ENCODE measurements at places on chromosomes 2 and 18.

DNA sequence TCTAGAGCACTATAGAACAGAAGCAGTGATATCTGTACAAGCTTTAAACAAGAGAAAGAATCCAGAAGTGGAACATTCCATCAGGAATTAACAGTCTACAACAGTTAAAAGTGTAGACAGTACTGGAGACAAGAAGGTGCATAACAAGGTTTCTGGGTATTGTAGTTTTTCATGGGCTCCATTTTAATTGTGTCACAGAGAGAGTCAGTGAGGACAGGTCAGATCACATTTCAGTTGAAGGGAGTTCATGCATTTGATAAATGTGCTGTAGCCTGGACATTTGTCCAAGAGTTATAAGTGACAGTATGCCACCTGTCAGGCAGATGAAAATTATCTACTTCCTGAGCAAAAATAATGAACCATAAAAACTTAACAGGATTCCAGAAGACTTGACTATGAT is 328.6 kb downstream of the CNTNAP5 start:
- no peak for DNase-seq

DNA sequence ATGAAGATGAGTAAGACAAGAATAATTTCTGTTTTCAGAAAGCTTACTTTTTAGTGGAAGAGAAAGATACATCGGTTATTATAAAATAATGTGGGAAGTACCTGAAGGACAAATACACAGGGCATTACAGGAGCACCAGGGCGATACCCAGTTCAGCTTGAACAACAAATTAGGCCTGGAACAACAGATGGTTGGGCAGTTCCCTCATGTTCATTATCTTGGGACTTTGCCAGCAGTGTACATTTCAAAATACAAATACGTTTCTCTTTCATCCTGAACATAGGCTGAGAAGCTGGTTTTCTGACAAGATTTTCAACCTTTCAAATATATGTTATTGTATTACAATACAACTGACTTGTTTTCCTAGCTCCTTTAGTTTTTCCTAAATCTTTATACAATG is 79.6 kb downstream of the TGIF1 start:
- DNase-seq = no peak

- DNase-seq = no peak
Measured at GRCh38 chr18:60552948-60553347, 180.4 kb upstream of the MC4R start.

GRCh38 chr2:240290432-240291336 is 144.8 kb upstream of the GPC1 start:
- no peak for DNase-seq

DNA sequence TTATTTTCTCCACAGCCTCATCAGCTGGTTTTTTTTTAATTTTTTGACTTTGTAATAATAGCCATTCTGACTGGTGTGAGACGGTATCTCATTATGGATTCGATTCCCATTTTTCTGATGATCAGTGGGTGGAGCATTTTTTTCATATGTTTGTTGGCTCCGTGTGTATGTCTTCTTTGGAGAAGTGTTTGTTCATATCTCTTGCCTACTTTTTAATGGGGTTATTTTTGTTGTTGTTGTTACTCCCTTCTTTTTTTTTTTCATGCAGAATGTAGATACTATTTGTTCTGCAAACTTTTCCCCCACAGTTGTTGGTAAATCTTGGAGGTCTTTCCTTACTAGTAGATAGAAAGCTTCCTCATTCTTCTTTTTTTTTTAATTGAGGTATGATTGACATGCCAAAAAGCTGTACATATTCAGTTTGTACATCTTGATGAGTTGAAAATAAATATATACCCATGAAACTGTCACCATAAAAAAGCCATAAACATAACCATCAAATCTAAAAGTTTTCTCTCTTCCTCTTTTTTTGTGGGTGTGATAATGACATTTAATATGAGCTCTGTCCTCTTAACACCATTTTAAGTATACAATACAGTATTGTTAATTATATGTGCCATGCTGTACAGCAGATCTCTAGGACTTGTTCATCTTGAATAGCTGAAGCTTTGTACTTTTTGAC is 21.8 kb upstream of the NT5DC4 start:
- no peak for DNase-seq

GRCh38 chr18:23487738-23488570 is 15.4 kb upstream of the RMC1 start:
- DNase-seq = no peak

DNA sequence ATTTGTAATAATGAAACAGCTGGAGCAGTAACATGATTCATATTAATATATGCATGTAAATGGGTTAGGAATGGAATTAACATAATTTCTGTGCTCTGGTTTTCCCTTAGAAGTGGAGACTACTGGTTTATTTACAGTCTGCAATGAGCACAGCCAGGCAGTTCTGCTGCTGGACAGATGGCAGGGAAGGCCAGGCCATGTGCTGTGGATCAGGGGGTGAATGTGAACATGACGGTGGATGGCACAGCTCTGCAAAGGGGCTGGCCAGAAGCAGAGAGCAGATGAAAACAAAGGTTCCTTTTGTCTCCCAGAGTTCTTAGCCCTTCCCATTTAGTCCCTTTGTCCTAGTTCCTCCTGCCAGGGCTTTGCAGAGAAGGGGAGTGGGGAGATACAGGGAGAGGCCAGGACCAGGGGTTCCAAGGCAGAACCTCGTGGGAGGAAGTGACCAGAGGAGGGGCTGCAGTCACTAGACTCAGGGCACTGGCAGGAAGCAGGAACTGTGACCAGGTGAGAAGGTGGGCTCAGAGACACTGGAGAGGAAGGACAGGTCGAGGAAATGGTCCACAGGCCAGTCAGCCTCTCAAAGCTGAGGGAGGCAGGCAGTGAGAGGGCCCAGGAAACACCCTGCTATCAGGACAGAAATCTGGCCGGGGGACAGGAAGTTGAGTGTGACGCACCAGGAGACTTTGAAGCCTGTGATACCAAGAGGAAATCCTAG is 112.9 kb upstream of the ATP8B1 start:
- no peak for DNase-seq

- DNase-seq = no peak
Measured at GRCh38 chr2:165524720-165525119, 55.2 kb downstream of the CSRNP3 start.

- no peak for DNase-seq
Measured at GRCh38 chr2:189592353-189592984, 11.9 kb upstream of the SLC40A1 start.

- DNase-seq = peak; percentile 70
Measured at GRCh38 chr2:85893428-85894258, 4.9 kb upstream of the ST3GAL5 start.

GRCh38 chr2:121998751-121999150 is 243.3 kb downstream of the TSN start:
- no peak for DNase-seq

DNA sequence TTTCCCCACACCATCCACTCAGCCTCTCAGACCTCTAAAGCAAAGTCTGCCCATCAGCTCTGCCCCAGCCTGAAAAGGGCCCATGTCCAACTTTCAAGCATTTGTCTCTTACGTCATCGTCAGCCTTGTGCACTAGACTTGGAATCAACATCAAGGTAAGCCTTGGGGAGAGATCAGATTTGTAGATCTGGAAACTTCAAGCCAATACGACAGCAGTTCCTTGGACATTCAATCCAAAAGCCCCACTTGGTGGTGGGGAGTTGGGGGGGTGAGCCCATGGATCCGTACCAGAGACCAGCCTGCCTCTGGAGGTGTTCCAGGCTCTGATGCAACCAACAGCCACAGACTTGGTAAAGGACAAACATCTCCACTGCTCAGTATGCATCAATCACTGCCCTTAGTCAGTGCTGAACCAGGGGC is 206.8 kb upstream of the MEIS1 start:
- no peak for DNase-seq
